ENCODE measurements at places on chromosomes 3 and 15.

DNA sequence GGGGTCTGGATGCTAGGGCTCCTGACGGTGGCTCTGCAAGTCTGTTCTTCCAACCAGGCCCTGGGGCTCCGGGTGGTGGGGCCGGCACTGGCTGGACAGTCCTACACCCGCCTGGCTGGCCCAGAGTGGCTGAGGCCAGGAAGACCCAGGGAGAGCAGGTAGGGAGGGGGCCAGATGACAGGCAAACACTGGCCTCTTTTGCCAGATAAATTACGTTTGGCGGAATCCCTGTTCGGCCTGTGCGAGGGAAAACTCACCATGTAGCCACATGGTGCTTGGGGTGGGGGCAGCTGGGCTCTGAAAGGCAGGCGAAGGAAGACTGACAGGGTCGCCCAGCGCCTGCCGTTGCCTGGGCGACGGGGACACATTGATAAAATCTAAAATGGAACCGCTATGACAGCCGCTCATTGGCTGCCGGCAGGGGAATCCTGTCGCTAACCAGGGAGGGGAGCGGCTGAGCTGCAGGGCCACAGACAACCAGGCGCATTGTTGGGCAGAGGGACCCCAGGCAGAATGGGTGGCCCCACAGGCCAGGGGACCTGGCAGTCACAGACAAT, 30.4 kb downstream of the IQSEC1 start:
- DNase-seq: no peak

DNA sequence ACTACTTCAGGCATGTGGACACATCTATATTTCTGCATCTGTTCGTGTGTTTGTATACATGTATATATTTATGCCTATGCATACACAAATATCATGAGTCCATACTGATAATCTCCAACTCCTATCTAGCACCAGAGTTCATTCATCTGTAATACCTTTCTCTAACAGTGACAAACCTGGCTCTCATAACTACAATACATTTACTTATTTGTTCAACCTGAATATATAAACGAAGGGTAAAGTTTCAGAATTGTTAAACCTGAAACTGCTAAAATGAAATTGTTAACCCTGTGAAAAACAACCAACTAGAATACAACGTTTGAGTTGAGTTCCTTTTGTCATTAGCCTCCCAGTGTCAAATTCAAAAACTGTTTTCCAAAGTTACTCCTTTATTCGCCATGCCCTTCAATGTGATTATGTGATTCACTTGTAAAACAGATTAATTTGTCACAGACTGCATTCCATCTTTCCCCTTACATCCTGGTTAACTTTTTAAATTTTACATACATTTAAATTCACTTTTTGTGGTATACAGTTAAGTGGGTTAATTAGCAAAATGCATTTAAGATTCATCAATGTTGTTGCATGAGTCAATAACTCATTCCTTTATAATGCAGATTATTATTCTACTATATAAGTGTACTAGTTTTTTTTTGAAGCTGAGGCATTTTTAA, 58.5 kb downstream of the PIK3R4 start:
- DNase-seq: no peak

DNA sequence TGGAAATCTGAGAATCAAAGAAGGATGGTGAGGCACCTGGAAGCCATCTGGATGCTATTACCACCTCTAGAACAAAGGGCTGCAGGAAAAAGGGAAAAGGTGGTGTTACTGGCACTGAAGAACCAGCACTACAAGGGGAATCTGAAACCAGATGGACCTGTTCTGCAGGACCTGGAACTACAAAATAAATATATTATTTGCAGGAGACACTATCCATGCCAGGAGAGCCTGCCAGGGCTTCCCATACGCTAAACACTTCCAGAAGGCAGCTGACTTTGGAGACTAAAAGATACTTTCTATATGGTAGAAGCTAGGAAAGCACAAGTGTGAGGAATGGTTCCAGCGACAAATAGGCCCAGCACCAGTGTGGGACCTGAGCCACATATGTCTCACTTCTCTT, 83.4 kb upstream of the POU1F1 start:
- DNase-seq: no peak

DNA sequence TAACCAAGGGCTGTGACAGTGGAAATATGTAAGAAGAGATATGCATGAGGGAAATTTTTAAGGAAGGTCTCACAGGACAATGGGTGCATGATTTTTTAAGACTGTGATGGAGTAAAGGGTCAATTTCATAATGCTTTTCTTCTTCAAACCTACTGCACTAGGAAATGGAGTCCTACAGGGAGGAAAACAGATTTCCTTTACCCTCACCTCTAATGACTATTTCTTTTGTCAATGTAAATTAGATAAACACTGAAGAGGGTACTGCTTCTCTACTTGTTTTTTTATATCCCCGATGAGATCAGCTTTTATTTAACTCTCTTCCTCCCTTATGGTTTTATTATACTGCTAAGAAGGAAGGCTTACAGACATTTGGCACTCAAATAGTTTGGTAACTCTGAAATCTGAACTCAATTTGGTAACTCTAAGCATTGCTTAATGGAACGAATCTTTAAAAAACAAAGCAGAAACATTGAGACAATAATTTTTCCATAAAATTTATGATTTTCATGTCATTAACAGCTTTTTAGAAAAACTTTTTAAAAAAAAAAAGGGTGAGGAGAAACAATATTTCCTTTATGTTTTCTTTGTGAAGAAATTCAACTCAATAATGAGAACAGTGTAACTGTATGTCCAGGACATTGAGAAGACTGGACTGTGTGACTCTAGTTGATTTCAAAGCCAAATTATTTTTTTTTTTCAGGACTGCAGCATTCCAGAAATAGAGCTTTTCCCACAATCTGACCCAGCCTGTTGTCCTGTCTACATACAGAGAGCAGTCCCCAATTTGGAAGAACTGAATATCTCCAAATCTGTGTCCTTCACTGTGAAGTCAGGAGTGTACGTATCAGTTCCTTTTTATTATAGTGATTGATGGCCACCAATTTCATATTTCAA, 64.4 kb downstream of the CRYBG3 start:
- DNase-seq: no peak

DNA sequence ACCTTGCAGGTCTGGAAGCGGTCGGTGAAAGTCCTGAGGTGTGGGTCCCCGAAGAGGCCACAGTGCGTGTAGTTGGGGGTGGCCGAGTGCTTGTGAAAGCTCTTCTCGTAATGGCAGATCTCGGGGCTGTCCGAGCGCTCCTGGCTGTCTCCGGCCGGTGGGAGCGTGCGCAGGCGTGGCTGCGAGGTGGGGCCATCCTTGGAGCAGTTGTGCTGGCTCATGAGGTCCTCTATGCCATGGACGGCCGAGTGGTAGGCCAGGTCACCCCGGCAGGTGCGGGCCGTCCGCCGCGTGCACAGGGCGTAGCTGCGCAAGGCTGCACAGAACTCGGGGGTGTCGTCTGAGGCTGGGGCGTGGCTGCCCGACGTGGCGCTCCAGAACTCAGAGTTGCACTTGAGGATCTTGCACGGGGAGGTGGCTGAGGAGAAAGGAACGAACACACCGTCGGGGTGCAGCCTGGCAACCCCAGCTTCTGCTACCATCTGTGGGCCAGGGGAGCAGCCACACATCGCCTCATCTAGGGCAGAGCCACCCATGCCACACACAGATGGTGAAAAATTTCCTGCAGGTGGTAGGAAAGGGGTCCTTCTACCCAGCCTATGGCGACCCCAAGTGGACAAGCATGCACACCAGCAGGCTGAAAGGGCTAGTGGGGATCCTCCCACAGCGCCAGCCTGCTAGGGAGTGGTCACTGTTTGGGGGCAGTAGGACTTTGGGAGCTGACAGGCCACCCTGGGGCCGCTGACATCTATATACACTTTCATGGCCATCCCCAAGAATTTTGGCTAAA, 36.7 kb downstream of the RGMA start:
- no peak for DNase-seq

DNA sequence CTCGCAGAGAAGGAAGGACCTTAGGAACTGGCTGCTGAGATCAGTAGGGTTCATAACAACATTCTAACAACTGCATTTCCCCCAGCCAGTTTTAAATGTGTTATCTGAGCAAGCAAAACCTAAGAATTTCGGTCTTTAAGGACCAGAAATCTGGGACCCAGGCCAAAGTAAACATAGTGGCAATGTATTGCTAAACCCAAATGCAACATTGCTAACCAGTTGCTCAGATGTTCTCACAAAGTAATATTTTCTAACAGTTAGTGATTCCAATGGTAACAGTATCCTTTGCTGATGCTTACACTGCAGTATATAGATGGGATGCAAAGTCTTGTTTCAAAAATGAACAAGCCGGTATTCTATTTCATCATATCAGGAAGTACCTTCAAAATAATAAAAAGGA, 254.3 kb downstream of the RYR3 start:
- DNase-seq: peak; percentile 12

GRCh38 chr3:152388631-152389030, 119.9 kb downstream of the MBNL1 start:
- DNase-seq: no peak

DNA sequence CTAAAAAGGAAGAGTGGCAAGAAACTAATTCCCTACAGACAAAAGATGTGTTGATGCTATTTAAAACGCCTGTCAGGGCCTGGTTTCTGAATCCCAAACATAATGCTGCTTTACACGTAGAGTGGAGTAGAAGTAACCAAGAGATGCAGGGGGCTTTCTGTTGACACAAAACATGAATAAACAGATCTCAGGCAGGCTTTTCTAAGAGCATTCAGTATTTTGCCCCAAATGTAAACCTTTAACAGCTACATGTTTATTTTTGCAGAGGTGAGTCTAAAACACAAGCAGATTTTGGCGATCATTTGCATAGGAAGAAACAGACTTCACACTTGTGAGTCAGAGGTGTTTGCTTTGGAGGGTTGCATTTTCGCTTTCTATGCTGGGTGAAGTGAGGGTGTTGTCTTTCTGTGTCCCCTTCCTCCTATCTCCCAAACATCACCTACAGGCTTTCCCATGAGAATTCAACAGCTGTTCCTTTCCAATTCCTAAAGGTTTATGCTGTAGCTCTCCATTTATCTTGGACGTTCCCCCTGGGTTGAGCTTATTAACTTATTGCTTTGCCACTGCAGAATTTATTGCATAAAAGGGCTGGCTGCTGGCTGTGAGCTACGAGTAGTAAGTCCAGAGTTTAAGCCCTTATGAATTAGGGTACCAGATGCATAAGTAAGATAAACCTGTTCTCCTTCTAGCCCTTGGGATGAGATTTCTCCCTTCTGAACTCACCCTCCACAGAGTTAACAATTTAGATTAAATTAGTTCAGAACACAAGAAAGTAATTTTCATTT, 156.7 kb downstream of the DIPK2A start:
- DNase-seq: no peak

GRCh38 chr15:50143255-50143860, 24.3 kb upstream of the ATP8B4 start:
- no peak for DNase-seq

DNA sequence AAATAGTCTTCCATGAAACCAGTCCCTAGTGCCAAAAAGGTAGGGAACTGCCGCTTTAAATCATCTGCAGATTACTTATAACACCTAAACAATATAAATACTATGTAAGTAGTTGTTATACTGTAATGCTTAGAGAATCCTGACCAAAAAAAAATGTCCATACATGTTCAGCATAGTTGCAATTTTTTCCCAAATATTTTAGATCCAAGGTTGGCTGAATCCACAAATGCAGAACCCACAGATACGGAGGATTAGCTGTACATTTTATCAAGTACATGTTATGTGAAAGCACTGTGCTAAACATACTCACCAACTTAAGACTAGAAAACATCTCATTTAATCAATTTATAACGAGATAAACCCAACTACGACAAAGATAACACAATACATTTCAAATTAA, 9.3 kb downstream of the MSL2 start:
- no peak for DNase-seq

- DNase-seq: no peak
These were observed 14.1 kb downstream of the B3GNT5 start for GRCh38 chr3:183267140-183267539.

DNA sequence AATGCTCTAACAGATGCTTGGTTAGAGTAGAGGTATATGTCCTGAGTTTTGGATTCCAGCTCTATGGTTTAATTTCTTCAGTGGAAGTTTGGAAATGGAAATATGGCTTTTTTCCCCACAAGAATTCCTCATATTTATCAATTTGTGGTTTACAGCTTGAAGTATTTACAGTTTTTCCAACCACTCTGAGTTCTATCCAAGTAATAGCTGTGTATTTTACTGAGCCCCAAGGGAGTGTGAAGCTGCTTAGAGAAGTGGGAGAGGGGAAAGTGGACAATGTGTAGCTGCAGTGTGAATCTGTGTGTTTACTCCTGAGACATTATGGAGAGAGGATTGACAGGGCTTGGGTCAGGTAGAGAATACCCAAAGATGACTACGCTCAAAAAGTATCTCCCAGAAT, 54.5 kb downstream of the NEK11 start:
- no peak for DNase-seq

DNA sequence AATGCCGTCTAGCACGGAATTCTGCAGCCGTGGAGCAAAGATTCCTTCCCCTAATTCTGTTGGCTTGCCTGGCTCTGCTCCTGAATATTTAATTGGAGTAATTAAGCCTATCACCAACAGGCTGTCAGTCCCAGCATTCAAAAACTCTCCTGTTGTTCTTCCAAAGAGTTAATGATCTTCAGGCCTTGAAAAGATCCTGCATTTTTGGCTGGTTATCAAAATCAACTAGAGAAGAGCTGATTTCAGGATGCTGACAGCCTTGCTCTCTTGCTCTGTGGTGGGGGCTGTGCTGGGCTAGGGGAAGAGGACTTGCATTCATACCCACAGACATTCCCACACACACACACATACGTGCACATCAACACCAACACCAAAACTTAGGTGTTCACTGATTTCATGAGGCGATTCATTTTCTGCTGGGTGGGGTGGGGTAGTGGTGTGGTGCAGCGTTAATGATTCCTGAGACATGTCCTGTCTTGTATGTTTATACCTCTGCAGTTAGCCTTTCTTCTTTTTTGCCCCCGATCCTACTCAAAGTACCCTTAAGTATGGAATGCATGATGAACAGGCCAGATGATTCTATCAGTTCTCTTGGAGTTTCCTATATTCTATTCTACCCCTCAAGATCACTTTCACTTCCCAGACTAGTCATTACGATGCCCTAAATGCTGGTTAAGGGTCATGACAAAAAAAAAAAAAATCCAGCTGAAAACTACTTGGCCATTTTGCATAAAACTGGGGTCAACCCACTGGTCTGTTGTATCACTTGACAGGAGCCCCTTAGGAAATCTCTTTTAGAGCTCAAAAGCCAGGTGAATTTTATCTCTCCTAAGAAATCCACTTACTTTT, 42.3 kb downstream of the CPN2 start:
- no peak for DNase-seq

GRCh38 chr15:35519541-35520149, 26.3 kb downstream of the DPH6 start:
- peak; percentile 44 for DNase-seq

DNA sequence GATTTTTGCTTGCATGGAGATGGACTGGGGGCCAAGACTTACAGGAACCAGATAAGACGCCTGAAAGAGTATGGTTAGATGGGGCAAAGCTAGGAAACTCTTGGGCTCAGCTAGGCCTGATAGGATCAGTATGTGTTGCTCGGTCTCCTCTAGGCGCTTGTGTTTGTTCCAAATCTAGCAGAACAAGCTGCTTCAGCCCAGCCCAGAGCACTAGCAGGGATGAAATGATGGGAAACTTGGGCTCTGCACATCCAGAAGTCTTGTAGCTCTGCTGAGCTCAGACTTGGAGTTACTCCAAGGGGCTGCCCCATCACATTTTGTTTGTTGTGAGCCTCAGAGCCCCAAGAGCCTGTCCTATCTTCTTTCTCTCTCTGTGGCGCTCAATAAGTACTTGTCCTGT, 34.7 kb downstream of the FOXL2 start:
- no peak for DNase-seq

Measured in HFFc6 (cell line).